Stimulated activated naive CD4-positive, alpha-beta T cell treated with Interleukin-2 at 50 U/mL for 16 hours (primary cell): ENCODE measurements at places on chromosomes 5 and 9.

- DNase-seq = peak; percentile 51
These were observed 798 bp downstream of the REEP5 start for GRCh38 chr5:112921026-112921832.

GRCh38 chr9:38059233-38059936 is 9.6 kb downstream of the SHB start:
- no peak for DNase-seq

GRCh38 chr9:34197756-34198711 is 19.2 kb downstream of the UBAP1 start:
- no peak for DNase-seq

DNA sequence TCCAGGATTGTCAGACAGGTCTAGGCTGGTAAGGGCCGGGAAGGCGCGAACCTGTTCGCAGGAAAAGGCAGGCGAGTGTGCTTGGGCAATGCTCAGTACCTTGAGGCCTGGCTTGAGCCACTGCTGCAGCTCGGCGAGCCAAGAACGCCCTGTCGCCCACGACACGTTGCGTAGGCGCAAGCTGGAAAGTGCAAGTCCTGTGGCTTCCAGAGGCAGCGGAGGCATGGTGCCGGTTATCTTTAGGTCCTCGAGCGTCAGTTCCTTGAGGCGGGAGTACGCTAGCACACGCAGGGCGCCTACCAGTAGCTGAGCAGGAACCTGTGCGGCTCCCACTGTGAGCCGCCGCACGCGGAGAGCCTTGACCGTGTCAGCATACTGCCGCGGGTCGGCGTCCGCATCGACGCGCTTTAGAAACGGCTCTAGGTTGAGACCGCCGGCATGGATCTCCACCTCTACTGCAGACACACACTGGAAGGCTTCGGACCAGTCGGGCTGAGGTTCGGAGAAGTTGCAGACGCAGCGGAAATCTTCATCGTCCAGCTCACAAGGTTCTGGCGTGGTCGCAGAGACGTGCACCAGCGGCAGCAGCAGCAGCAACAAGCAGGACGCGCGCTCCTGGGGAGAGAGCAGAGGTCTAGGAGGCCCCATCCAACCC is 482 bp downstream of the CD14 start:
- peak; percentile 47 for DNase-seq

DNA sequence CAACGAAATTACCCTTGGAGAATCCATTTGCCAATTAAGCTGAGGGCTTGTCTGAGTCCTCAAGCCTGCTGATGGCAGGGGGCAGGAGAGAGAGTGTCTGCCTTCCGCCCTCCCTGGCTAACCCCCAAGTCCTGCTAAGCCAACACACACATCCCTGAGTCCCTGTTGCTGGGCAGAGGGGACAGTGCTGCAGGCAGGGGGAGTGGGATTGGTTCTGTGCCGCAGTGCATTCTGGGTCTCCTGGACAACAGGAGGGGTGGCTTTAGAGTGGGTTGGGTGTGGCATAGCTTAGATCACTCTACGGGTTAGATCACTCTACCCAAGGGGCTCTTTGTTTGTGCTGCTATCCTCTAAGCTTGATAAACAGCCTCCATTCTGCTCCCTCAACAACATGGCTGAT is 427.7 kb downstream of the CDK5RAP2 start:
- DNase-seq = no peak

DNA sequence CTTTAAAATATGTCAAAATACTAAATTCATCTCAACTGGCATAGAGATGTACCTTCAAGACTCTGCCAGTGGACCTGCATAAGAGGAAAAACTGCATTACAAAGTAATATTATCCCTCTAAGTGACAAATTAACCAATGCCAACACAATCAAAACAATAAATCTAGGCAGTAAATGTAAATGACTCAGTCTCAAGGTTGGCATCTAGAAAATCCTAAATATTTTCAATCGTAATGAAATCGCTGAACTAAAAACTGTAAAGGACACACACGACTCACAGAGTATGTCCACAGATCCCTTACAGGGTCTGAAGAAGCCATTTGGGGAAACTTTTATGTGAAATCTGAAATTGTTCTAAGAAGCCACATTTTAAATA is 31.2 kb downstream of the ERMP1 start:
- DNase-seq = no peak

DNA sequence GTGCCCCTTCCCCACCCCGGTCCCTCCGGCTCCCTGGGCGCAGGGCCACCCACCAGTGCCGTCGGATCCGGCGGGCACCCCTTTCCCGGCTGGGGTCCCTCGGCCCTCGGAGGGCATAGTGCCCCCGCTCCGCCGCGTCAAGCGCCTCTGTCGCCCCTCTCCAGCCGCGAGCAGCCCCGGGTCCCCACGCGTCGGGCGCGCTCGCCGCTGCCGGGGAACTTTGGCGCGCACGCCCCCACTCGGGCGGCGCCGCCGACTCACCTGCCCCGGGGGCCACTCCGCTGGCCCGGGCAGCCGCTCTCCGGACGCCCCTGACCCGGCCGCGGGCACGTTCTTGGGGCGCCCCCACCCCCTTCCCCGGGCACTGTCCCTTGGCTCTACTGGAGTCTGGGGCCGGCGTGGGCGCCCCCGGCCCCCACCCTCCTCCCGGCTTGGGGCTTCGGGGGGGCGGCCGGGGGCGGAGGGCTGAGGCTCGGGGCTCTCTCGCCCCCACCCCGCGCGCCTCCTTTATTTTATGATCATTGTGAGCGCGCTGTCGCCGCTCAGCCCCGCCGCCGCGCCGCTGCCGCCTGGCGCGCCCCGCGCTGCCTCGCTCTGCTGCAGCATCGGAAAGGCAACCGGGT is 1.1 kb upstream of the FAM78A start:
- DNase-seq = no peak
